ENCODE measurements at places on chromosomes 7 and 10.

GRCh38 chr7:6453734-6454133, 6.0 kb upstream of the DAGLB start:
- DNase-seq: peak; percentile 73

GRCh38 chr10:128927497-128928161, 539.4 kb upstream of the MGMT start:
- DNase-seq: no peak

- no peak for DNase-seq
Measured at GRCh38 chr10:8398771-8399170, 344.3 kb downstream of the GATA3 start.

DNA sequence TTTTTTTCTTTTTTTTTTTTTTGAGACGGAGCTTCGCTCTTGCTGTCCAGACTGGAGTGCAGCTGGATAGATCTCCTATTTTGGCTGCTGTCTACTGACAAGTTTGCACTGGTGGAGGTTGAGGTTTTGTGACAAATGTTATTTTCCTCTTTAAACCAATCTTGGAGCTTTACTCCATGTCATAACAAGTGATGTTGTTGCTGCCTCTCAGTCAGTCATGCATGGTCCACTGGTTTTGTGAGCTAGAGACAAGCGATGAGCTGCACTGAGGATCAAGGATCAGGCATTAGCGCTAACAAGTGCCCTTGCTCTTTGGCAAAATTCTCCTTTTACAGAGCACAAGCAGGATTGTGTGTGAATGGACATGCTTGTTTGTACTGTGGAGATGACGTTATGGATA, 805 bp upstream of the WDFY4 start:
- DNase-seq: no peak

DNA sequence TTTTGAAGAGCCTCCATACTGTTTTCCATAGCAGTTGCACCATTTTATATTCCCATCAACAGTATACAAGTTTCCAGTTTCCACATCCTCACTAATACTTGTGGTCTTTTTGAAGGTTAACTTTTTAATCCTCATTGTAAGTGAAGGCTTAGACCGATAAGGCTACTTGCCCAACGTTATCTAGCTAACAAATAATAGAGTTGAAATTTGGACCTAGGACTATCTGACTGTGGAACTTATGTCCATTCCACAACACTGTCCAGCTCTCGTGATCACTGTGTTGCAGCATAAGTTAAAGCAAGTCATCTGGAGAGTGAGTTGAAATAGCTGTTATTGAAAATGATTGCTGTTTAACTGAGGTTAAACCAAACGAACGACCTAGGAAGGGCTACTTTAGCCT, 84.0 kb downstream of the ZNF92 start:
- DNase-seq: no peak

DNA sequence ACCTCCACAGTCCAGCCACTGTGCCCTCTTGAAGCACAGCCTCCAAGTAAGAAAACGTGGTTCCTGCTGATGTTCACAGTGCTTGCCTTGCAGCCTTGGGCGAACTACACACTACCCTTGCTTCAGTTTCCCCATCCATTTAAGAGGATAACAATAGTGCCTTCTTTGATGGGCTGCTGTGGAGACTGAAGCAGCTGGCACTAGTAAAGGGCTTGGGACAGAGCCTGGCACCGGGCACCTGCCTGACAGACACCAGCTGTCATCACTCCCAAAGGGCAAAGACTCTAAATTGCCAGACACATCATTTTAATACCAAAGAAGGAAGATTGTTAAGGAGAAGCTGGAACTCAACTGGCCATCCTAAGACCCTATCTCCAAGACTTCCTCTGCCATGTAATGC, 3.1 kb upstream of the C10orf90 start:
- DNase-seq: no peak

- DNase-seq: no peak
Measured at GRCh38 chr10:76552091-76552873, 1085.3 kb downstream of the KCNMA1 start.

- DNase-seq: no peak
Measured at GRCh38 chr10:59289853-59290252, 72.5 kb downstream of the FAM13C start.

GRCh38 chr7:38563741-38564140, 67.4 kb downstream of the AMPH start:
- no peak for DNase-seq

DNA sequence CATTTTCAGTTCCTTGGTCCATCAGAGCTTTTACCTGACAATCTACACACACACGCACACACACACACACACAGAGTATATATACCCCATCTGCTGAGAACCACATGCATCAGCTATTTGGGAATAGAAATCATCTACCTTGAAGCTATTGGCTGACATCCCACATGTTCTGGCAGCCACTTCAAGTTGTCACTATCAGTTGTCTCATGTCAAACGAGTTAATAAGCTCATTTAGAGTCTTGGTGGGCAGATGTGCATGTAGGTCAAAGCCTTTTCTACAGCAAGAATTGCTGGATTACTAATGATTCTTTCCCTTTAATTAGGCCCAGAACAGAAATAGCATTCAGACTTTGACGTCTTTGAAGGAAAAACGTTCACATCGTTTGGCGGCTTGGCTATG, 36.8 kb downstream of the COL28A1 start:
- no peak for DNase-seq
